ENCODE measurements at places on chromosomes 3 and 15.

DNA sequence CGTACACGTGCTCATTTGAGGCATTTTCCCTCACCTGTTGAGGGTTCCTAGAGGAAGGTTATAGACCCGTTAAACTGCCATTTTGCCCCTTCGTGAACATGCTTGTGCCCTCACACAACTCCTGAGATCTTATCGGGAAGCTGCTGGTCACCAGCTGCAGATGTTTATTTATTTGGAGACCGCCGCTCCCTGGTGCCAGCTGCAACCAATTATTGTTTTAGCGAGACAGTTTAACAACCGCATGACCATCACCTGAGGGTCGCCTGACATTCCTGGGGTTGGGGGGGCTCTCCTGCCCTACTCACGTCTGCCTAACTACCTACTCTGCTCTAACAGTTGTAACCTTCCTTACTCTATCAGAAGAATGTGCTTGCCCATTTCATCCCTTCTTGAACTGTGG is 292.5 kb downstream of the MCTP2 start:
- DNase-seq: no peak

- no peak for DNase-seq
Measured at GRCh38 chr3:63862804-63863149, 828 bp downstream of the THOC7 start.

DNA sequence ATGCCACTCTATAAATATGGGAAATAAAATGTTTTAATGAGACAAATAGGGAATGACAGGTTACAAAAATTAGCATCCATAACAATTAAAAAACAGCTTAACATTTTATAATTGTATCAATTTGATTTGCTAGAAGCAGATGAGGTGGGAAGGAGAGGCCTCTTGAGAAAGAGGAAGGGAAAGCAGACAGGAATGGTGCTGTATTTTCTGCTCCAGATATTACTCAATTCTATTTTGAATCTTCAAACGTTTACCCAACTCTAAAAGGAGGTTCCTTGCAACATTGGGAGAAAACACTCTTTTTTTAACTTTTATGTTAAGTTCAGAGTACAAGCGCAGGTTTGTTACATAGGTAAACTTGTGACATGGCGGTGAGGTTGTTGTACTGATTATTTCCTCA is 44.9 kb upstream of the ALDH1A3 start:
- DNase-seq: no peak

GRCh38 chr3:148748283-148748682 is 50.6 kb downstream of the AGTR1 start:
- DNase-seq: no peak

GRCh38 chr3:138594150-138594934 is at the start of gene CEP70:
CEP70 (minus strand) TSS chr3:138594260; CDS start chr3:138572927, 21,333 bp downstream.
- DNase-seq: peak; percentile 90

DNA sequence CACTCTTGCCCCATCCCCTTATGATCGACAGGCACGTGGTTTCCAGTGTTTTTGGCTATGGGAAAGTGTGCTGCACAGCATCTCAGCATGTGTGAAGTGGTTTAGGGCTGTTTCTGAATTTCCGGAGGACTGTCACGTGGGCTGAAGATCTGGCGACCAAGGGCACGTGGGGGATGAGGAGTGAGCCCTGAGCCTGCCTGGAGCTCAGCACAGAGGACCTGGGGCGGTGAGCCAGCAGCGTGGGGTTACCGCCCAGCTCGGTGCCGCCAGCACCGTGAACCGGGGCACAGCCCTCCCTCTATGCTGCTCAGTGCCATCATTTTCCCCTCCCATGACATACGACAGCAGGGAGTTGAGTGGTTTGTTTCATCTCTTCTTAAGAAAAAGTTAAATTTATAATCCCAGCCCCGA is 150.2 kb downstream of the DNAJB8 start:
- DNase-seq: peak; percentile 86

DNA sequence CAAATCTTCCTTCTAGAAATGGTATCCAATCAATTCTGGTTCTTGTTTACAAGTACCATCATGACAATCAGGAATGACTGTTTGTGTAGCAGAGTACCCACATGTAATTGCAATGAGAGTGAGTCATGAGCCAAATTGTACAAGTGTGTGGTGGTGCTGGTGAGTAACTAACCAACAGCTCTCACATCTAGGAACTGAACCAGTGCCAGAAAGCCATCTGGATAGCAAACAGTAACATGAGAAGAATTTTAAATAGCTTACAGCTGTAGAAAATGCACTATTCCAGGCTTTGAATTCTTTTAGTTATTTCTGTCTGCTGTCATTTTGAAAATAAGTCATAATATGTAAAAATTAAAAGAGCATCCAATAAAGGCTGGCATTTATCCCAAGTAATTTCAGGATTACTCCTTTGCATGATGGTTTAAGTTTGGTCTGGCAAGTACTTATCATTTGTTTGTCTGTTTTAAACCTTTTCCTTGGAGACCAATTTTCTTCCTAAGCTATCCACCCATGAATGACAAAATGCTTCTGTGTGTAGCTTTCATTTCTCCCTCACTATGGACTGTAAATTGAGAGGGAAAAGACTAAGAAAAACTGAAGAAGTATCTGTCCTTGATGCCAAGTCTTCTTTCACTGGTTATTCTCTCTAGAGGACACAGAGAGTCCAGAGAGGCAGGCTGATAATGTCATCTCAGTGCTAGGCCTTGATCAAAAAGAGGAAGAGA is 60.0 kb downstream of the PIK3CB start:
- DNase-seq: peak; percentile 12

DNA sequence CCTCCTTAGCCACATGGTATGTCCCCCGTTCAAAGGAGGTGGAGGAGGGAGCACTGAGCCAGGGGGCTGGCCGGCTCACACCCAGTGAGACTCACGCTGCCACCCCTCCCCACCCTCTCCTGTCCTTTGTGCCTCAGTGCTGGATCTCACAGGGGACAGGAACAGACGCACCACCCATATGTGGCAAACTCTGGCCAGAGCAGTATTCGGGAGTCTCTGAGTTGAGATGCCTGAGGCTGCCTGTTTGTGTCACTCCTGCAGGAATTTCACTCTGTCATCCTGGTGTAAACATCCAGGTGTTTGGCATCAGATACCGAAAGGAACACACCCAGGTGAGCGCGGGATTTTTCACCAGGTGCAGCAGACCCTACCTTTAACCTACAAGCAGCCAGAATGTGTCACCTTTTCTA is 25.7 kb downstream of the RGMA start:
- no peak for DNase-seq

DNA sequence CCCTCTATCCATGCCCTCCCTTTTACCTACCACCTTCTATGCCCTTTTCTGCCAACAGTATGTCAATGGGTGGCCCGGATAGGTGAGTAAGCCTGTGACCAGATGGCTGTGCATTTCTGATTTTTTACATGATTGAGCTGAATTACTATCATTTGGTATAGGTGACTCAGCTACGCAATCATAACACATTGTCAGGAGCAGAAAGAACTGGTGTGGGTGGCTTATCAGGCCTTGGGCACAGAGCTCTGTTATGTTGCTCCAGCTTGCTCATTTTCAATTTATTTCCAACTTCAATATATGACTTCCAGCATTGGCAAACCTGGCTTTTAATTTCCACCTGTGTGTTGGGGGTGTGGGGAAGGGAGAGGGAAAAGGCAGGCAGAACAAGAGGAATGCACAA is 86.6 kb upstream of the AGBL1 start:
- DNase-seq: no peak

GRCh38 chr3:59116233-59116537 is 66.4 kb upstream of the CFAP20DC start:
- DNase-seq: no peak

DNA sequence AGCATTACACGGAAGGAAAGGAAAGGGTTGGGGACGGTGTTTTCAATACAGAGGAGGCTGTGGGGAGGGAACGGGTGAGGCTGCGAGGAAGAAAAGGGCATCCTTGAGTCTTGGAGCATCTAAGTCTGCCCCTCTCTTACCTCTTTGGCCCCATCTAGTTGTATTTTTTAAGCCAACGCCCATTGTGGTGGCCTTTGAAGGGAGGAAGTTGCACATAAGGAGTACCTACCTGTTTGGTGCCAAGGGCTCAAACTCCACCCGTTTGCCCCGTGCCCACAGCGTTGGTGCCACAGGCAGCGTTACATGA is 146.1 kb upstream of the UMPS start:
- peak; percentile 31 for DNase-seq

- no peak for DNase-seq
Measured at GRCh38 chr3:123089611-123090331, 22.9 kb downstream of the PDIA5 start.

DNA sequence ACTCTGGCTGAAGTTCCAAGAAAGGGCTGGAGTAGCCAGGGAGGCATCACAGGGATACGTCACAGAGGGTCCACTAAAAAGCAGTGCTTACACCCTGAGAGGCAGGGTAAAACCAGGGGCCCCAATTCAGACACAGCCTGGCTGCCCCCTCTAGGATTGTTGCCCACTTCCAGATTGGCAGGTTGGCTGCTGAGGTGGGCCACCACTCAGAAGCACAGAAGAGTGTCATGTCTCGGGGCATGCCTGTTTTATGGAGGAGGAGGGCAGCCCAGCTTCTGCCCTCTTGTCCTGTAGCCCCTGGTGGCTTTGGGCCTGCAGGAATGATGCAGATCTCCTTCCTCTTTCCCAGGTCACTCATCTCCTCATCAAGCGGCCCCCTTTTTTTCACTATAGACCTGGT is 24.0 kb downstream of the NOX5 start:
- no peak for DNase-seq

DNA sequence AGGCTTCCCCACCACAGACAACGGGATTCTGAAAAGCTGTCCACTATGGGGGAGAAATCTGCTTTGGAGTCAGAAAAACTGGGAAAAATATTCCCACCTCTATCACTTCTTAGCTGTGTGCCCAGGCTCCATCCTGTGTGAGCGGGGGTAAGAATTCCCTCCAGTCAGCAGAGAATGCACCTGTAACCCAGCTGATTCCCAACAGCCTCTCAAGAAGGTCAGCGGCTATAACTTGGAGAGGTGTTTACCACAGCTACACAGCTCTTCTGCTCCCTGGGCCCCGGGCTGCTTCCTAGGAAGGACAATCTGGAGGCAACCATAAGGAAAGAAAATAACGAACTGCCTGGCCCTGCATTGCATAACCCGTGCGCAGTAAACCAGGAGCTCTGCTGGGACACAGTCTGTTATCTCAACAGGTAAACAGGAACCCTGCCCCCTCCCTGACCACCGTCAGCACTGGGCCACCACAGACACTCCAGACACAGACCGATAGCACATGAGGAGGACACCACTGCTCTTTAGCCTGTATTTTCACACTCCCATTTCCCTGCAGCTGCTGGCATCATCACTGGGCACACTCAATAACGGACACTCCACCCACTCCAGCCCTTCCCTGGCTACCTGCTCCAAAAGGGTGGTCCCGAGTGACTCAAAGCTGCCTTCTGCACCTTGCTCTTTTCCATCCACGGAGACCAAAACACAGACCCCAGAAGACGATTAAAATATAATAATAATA is 2.1 kb downstream of the RAB43 start:
- DNase-seq: no peak

- DNase-seq: no peak
Measured at GRCh38 chr3:46915297-46915822, 37.8 kb downstream of the PTH1R start.
